ENCODE measurements at places on chromosomes 12 and 14.

GRCh38 chr12:131506426-131506825, 204.5 kb upstream of the SFSWAP start:
- DNase-seq, result no peak

- DNase-seq, result no peak
Observed at GRCh38 chr12:72471806-72472205, 199.6 kb downstream of the TRHDE start.

DNA sequence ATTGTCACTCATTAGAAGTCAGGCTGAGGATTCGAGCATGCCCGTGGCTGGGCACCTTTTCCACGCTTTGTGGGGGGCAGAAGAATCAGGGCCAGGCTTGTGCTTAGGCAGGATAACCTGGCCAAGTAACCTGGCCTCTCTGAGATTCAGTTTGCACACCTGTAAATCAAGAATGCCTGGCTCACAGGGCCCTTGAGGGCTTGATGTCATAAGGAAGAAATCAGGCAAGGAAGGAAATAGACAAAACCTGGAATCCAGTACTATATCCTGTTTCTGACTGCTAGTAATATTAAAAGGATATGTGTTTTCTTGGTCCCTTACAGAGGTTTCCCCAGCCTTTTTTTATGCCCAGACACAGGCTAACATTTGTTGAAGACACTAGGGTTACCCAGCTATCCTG, 91.9 kb downstream of the SAMD4A start:
- no peak for DNase-seq

DNA sequence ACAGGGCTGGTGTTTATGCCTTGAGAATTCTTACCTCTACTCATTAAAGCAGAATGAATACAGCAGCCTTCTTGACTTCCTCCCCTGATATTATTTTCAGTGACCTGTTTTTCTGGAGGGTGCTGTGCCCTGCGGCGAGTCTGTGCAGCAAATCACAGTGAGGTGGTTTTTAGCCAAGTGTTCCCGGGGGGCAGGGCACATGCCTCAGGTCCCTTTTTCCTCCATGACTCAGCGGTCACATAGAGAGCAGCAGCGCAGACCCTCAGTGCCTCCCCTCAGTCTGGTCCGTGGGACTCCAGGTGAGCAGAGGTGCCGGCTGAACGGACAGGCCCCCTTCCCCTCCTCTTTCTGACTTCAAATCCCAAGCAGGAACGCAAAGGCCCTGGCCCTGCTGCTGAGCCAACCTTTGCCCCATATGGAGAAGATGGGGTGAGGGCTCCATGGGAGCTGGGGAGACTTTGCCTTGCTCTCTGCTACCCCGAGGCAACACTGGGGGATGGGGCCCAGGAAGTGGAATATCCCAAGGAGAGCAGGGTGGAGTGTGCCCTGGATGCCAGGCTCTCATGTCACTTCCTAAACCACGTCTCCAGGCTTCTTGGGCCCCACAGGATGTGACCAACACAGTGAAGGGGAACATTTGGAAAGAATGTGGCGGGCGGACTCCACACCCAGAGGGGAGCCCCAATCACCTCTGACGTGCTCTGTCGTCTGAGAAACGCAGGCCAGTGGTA, 90.0 kb downstream of the DHRS2 start:
- no peak for DNase-seq

- no peak for DNase-seq
Observed at GRCh38 chr14:93748208-93749075, 39.8 kb downstream of the PRIMA1 start.

- DNase-seq, result peak; percentile 99
Observed at GRCh38 chr14:99604278-99604765, 315 bp upstream of the CCDC85C start.

- DNase-seq, result no peak
Observed at GRCh38 chr12:87812030-87812429, 217.2 kb downstream of the C12orf50 start.

DNA sequence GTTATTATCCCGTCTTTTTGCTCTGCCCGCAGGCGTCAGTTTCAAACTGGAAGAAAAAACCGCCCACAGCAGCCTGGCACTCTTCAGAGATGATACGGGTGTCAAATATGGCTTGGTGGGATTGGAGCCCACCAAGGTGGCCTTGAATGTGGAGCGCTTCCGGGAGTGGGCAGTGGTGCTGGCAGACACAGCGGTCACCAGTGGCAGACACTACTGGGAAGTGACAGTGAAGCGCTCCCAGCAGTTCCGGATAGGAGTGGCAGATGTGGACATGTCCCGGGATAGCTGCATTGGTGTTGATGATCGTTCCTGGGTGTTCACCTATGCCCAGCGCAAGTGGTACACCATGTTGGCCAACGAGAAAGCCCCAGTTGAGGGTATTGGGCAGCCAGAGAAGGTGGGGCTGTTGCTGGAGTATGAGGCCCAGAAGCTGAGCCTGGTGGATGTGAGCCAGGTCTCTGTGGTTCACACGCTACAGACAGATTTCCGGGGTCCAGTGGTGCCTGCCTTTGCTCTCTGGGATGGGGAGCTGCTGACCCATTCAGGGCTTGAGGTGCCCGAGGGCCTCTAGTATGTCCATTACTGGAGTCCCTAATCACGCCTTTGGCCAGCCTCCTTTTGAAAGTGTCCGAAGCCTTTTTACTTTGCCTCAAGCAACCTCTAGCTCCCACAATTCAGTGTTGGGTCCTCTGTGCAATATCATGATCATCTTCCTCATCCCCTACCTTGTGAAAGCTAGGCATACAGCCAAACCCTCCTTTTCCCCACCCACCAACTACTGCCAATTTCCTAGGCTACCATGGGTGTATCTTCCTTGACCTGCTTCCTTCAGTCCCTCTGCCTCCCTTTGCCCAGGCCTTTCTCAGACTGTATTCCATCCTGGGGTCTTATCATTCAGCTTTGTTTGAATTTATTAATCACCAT, 891 bp downstream of the SPRYD4 start:
- DNase-seq, result no peak

DNA sequence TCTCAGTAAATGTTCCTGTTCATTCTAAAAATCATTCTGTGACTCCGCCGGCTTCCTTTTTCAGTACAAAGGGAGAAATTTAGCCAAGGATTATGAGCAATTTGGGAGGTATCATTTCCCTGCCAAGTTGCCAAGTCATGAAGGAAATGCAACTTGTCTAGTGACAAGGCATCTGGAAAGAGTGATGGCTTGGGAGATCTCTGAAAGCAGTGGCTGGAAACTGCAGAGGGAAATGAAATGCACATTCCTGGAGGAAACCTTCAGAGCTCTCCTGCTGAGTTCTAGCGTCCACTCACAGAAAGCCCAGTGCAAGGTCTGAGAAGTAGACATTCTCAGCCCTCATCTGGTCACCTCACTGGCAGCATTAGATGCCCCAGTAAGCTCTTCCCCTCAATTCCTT, 91.7 kb downstream of the GALC start:
- DNase-seq, result no peak

GRCh38 chr14:105500726-105501101, 9.7 kb downstream of the TEDC1 start:
- DNase-seq, result no peak

- no peak for DNase-seq
Observed at GRCh38 chr14:100610511-100611217, 23.4 kb upstream of the BEGAIN start.

GRCh38 chr14:91996948-91997371, 42.9 kb downstream of the TRIP11 start:
- DNase-seq, result peak; percentile 22

DNA sequence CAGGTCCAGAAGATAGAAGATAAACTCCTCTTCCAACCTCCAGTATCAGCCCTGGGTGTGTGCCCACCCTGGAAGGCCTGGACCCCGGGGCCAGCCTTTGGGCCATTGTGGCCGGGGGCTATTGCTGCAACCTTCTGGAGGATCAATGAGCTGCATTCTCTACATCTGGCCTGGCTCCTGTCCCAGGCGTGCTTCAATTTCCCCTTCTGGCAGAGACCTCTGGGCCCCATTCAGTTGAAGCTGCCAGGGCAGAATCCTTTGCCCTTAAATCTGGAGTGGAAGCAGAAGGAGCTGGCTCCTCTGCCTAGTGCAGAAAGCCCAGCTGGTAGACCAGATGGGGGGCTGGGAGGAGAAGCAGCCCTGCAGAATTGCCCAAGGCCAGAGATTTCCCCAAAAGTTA, 10.0 kb downstream of the NYNRIN start:
- DNase-seq, result no peak
